Articular chondrocyte of knee joint (primary cell): ENCODE measurements at places on chromosomes 3 and 15. TPM values are rescaled to one million over a fixed set of nuclear protein-coding genes. Genes with fewer than 3 reads are reported as not detected.

CDHR4 gene
- total RNA-seq: 0.13 TPM in 1 of 2 replicates, not detected in the other

FOXB1 gene
- total RNA-seq: not detected in 2 replicates

SLC28A1 gene
- total RNA-seq: not detected in 2 replicates

ALDH1A2 gene
- total RNA-seq: 13.7 and 21.8 TPM in 2 replicates

CCR9 gene
- total RNA-seq: not detected in 2 replicates

LEKR1 gene
- total RNA-seq: 1.2 and 3.1 TPM in 2 replicates

ERC2 gene
- total RNA-seq: 0.11 TPM in 1 of 2 replicates, not detected in the other

CMTM8 gene
- 0.26 and 0.86 TPM in 2 replicates for total RNA-seq

GOLGA6L7 gene
- not detected in 2 replicates for total RNA-seq

C2CD4B gene
- 0.39 TPM in 1 of 2 replicates, not detected in the other for total RNA-seq
